ENCODE measurements at places on chromosomes 12 and 14. TPM values are rescaled to one million over a fixed set of nuclear protein-coding genes. Genes with fewer than 3 reads are reported as not detected.

The CCDC197 gene
- total RNA-seq = not detected

The RAP1B gene
- 158 TPM for total RNA-seq

The FAM186B gene
- total RNA-seq = 0.98 TPM

The BTBD7 gene
- total RNA-seq = 27.8 TPM

The LRRC10 gene
- not detected for total RNA-seq

The PGF gene
- total RNA-seq = 13.4 TPM

The CLEC4A gene
- total RNA-seq = 7.9 TPM

The BCL2L14 gene
- total RNA-seq = not detected

The CAPZA3 gene
- not detected for total RNA-seq

The MYH6 gene
- not detected for total RNA-seq
